Posterior vena cava (tissue), 2 donors: ENCODE measurements at places on chromosomes 12 and 14.

DNA sequence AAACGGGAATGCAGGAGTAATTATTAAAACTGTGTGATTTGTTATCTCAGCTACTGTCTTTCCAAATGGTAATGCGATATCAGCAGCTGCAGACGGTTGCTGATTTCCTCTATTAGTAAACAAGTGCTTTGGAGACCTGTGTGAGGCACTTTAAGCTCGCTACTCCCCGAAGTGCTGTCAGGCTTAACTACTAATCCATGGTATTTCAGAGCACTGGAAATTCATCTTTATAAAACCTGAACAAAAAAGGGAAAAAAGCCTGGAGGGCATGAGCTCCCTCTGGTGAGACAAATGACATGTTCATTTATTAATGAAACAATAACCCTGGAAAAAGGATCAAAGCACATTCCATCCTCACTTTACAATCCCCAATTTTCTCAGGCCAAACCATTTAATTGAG is 143.6 kb upstream of the OTX2 start:
- DNase-seq: no peak

DNA sequence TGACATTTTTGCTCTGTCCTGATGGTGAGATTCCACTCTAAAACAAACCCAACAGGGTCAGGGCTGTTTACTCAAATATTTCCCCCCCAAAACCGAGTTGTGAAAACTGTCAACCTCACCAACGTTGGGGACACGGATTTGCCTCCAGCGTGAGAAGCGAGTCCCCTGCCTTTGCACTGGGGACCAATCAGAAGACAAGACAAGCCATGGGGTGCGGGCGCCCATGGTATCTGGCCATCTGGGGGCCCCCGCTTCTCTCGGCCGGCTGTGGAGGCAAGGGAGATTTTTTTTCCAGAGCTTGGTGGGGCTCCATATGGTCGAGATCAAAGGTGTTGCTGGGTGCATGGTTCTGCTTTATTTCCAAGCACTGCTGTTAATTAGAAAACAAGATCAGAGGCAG is 272.1 kb downstream of the BCL11B start:
- DNase-seq: no peak

DNA sequence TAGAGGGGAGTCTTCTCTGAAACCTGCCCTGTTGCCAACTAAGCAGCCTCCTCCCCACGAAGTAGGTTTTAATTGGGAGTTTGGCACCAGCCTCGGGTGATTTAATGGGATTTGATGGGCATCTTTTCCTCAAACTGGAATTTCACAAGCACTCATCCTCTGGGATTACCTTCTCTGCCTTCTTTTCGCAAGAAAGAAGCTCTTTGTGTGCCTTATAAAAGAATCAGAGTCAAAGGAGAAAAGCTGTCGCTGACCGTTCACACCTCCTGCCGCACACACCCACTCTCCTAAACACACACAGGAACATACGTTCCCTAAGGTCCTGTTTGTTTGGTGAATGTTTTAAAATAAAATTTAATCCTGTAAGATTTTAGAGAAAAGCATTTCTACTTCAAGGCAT is 84.0 kb downstream of the PRMT8 start:
- no peak for DNase-seq

DNA sequence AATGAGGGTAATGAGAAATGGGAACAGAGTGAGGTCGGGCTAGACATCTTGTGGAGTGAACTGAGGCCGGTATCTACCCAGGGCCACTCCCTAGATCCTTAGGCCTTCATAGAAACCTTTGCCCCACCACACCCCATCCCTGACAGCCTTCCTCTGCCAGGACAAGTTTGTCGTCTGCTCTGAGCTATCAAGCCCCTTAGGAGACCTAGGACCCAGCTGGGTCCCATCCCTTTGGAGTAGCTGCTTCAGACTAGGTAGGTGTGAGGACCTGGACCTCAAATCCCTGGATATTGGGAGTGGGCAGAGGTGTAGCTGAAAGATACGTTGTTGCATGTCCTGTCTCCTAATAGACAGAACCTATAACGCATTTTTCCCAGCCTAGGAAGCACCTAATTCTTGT is at the start of gene TMEM253:
Gene TMEM253, plus strand, starts transcription at position 136 of the 400 bp plus-strand sequence. CDS start 278 bp downstream, outside the sequence.
- no peak for DNase-seq
